Fibroblast of the aortic adventitia (primary cell): ENCODE measurements at places on chromosomes 1 and 21. TPM values are rescaled to one million over a fixed set of nuclear protein-coding genes. Genes with fewer than 3 reads are reported as not detected.

GRCh38 chr1:207983044-207983635 lies 72.2 kb upstream of the CD34 start:
- DNase-seq: no peak

- DNase-seq: peak; percentile 73
Observed at GRCh38 chr1:42756956-42757891, 9.6 kb downstream of the P3H1 start.

- peak; percentile 32 for DNase-seq
Observed at GRCh38 chr1:199243423-199244061, 604.7 kb downstream of the PTPRC start.

DNA sequence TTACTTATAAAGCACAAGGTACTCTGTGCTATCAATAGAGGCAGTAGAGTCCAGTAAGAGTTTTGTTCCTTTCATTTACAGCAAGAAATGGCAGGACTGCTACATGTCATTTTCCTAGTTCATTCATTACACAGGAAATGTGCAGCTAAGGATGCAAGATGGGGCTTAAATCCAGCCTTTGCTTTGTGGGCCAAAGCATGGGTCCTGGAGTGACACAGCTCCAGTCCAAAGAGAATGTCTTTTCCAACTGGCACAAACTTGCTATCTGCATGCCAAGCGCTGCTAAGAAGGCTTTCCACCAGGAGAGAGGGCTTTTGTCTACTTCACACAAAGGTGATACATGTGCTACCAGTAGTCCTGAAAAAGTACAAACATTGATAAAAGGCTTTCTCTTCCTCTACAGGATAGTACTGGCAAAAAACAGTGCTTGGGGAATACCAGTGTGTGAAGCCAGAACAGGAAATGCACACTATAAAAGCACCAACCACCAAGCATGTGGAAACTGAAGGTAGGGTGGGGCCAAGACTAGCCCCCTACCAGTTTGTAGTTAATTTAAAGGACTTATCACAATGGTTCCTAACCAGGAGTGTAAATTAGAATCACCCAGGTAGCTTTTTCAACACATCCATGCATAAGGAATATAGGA lies 68.7 kb downstream of the ARID4B start:
- no peak for DNase-seq

- DNase-seq: peak; percentile 74
Observed at GRCh38 chr1:222370081-222370912, 177.6 kb downstream of the HHIPL2 start.

GRCh38 chr1:244100704-244101453 lies 49.8 kb downstream of the ZBTB18 start:
- no peak for DNase-seq

- no peak for DNase-seq
Observed at GRCh38 chr21:45421846-45422775, 17.1 kb downstream of the COL18A1 start.

DNA sequence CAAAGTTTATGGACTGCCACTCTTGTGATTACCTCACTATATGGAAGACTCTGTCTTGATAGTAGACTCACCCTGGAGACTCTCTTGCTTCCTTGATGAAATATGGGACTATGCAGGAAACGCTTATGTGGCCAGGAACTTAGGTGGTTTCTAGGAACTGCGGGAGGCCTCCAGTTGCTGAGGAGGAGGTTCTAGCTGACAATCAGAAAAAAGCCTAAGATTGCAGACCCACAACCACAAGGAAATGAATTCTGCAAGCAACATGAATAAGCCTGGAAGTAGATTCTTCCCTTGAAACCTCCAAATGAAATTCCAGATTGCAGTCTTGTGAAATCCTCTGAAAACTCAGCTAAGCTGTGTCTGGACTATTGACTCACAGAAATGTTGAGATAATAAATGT lies 88.9 kb upstream of the COL11A1 start:
- peak; percentile 10 for DNase-seq

The KLF17 gene
- total RNA-seq: 0.27 and 1.1 TPM in 2 replicates

DNA sequence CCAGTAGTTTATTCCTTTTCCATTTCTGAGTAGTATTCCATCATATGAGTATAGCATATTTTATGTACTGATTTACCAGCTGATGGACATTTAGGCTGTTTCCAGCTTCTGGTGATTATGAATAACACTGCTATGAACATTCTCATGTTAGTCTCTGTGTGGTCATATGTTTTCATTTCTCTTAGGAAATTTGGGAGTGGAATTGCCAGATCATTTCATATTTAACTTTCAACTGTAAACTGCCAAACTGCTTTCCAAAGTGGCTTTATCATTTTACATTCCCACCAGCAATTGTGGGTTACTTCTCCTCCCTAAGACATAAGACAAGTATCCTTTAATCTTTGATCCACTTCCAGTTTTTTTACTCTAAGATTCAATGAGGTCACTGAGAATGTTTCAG lies 85.7 kb upstream of the RALGPS2 start:
- DNase-seq: peak; percentile 69

DNA sequence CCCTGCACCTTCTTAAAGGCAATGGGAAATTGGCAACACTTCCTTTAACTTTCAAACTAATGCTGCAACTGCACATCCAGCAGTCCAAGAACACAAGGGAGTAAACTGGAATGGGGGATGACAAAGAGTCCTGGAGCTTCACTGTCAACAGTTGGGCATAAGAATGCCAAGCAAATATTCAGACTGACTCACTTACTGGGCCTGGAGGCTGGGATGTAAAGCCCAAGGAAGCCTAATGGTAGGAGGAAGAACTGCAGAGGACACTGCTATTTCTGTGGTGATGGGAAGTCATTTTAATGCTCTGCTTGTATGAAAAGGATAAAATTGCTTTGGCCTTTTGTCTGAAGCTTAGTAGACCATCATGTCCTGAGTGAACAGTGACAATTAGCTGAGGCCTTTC lies 15.7 kb upstream of the DMRTA2 start:
- DNase-seq: no peak

- no peak for DNase-seq
Observed at GRCh38 chr1:39270368-39270767, 65.9 kb downstream of the MACF1 start.

The OR2G6 gene
- not detected in 2 replicates for total RNA-seq

- DNase-seq: no peak
Observed at GRCh38 chr1:202203238-202204039, 9.8 kb downstream of the LGR6 start.

- DNase-seq: peak; percentile 1
Observed at GRCh38 chr21:14480411-14481031, 65.6 kb downstream of the SAMSN1 start.

DNA sequence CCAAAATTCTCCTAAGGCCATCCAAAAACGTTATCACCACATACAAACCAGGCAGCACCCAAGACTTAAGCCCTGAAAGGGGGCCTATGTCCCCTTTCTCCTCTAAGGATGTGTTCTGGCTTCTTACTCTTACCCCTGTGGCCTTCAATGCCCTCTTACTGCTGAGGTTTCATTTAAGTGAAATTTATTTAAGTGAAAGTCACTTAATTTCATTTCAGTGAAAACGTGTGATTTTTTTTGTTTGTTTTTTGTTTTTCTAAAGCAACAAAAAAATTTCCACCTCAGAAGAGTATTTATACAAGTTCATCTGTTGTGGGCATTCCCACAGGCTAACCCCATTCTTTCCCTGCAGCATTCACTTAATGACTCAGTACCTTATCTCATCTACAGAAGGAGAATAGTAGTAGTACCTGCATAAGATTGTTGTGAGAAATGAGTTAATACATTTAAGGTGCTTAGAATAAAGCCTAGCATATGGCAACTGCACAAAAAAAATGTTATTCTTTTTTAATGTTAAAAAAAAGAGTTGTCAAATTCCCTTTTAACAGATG lies 220.6 kb downstream of the CHRM3 start:
- no peak for DNase-seq

DNA sequence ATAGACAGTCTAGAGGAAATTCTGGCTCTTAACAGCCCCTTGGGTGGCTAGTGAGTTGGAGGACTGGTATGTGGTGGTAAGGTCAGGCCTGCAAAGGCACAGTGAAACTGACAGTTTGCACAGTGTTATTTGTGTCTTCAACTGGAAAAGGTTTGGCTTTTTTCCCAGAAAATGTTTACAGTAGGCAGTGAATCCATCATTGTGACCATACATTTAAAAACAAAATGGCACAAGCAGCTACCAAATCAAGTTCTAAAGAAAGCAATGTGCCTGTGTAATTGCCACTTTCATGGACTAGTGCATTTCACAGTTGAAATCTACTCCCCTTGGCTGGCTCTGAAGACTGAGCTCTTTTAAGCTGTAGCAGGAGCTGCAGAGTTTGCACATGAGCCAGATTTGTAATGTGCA lies 24.8 kb downstream of the ATPAF1 start:
- peak; percentile 75 for DNase-seq

- DNase-seq: peak; percentile 80
Observed at GRCh38 chr1:199463521-199464127, 563.9 kb upstream of the NR5A2 start.
